ENCODE measurements at places on chromosomes 4 and X.
A peak's percentile ranks its signal among the peaks of the same experiment; 100 is the strongest.

- no peak for DNase-seq
These were observed 220.7 kb upstream of the CNKSR2 start for GRCh38 chrX:21153503-21153902.

GRCh38 chr4:105128208-105128607 lies 18.5 kb upstream of the TET2 start:
- no peak for DNase-seq

DNA sequence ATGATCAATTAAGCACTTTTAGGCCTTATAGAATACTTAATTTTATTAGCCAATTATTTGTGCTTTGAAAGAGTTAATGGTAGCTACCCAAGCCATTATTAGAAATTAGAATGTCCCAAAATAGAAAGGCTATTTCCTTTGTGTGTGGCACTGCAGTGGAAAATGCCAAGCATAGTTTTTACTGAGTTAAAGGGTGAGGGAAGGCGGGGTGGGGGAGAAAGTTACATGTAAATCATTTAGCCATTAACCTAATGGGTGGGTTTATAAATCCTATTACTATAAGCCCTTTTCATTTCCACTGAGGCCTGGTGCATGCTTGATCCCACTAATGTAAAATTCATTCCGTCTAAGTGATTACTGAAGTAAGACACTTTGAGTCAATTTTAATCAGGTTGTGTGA lies 105.8 kb downstream of the POLA1 start:
- DNase-seq: no peak

GRCh38 chr4:174037631-174038030 lies 245.8 kb downstream of the FBXO8 start:
- no peak for DNase-seq

GRCh38 chr4:89765966-89766365 lies 71.0 kb downstream of the SNCA start:
- DNase-seq: no peak

- DNase-seq: no peak
These were observed 10.9 kb downstream of the PITX2 start for GRCh38 chr4:110611968-110612447.

DNA sequence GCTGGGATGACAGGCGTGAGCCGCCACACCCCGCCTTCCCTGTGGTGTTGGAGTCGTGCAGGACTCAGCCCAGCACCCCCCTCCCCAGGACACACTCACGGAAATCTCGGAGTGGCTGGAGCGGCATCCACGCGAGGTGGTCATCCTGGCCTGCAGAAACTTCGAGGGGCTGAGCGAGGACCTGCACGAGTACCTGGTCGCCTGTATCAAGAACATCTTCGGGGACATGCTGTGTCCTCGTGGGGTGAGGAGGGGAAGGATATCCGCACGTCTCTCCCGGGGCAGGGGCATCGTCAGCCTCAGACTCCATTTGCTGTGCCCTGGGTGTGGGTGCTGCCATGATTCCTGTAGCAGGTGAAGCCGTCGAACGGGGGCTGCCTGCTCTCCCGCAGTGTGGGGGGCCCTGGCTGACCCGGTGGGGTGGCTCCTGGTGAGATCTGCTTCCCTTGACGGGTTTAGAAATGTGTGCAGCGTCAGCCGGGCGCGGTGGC lies 10.3 kb downstream of the PLCXD1 start:
- no peak for DNase-seq

GRCh38 chr4:105588252-105588651 lies 35.8 kb downstream of the ARHGEF38 start:
- no peak for DNase-seq

- no peak for DNase-seq
These were observed 172.2 kb upstream of the ARHGAP24 start for GRCh38 chr4:85302756-85303155.

GRCh38 chr4:182699795-182700194 lies 217.4 kb downstream of the DCTD start:
- no peak for DNase-seq

- no peak for DNase-seq
These were observed 1.6 kb upstream of the APBB2 start for GRCh38 chr4:41215969-41216293.

DNA sequence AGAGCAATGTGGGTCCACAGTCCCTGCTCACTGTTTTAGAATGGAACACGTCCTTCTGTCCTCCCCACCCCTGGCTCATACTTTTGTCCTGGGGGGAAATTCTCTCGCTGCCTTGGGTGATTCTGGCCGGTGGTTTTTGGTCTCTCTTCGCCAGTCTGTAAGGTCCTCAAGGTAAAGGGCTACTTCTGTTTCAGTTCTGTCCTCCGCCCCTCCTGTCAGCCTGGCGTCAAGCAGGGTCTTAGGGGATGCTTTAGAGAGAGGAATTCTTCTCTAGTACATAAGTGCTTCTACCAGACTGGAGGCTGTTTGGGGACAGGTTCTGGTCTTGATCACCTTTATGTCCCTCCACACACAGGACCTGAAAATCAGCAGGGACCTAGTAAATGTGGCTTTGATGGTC lies 617 bp upstream of the MRFAP1L1 start:
- DNase-seq: no peak

- no peak for DNase-seq
These were observed 47.9 kb downstream of the NAP1L5 start for GRCh38 chr4:88649716-88650115.

DNA sequence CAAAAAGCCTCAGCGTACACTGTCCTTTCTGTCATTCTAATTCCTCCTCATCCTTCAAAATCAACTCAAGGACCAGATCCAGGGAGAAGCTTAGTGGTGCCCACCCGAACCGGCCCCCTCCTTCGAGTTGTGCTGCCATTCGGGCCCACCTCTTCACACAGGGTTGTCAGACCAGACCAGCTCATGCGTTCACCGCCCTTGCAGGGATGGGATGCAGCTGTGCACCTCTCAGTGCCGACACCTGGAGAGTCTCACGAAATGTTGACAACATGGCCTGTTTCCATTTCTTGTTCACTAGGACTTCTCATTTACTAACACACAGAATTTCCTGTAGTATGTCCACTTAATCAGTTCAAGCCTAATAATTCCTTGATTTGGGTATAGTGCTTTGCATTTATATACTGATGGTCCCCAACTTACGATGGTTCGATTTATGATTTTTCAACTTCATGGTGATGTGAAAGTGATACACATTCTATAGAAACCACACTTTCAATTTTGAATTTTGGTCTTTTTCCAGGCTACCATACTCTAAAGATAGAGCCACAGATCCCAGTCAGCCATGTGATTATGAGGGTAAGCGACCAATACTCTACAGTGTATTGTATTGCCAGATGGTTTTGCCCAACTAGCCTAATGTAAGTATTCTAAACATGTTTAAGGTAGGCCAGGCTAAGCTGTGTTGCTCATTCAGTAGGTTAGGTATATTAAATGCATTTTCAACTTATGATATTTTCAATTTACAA lies 23.3 kb downstream of the PKD2 start:
- DNase-seq: no peak

DNA sequence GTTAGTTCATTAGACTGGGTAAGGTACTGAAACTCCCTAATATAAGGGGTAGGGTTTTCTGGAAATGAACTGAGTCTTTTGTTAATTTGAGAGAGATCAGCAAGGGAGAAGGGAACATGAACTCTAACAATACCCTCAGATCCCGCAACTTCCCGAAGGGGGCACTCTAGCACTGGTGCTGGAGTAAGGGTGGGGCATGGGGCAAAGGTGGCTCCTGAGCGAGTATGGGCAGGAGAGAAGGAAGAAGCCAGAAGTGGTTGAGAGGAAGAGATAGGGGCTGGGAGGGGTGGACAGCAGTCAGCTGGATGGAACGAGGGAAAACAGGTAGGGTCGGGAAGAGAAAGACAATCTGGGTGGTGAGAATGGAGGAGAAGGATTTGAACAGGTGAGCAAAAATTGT lies 183.2 kb upstream of the MAGEE2 start:
- no peak for DNase-seq

GRCh38 chrX:74104356-74105015 lies 199.5 kb upstream of the ZCCHC13 start:
- no peak for DNase-seq

DNA sequence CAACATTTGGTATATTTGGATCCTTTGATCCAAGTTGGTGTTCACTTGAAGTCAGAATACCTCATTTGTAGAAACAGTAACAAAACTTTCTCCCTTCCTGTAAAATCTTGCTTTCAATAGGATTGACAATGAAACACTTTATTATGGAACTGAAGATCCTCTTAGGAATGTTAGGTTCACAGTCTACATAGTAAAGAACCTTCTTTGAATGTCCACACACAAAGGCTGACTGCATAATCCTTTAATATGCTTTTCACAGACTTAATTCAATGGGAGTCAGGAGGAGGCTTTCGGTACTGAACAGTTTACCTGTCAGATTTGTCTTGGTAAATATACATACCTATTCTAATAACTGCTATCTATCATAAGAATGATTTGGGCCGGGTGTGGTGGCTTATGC lies 188.5 kb downstream of the SPRY1 start:
- no peak for DNase-seq

GRCh38 chr4:127505203-127505602 lies 127.6 kb upstream of the INTU start:
- DNase-seq: no peak

- no peak for DNase-seq
These were observed 4.6 kb downstream of the MAGIX start for GRCh38 chrX:49166914-49167739.

- DNase-seq: no peak
These were observed 121.8 kb upstream of the STOX2 start for GRCh38 chr4:183783306-183783705.

- no peak for DNase-seq
These were observed 39.8 kb downstream of the SPCS3 start for GRCh38 chr4:176359590-176359989.

GRCh38 chr4:57044279-57044678 lies 65.6 kb downstream of the POLR2B start:
- DNase-seq: no peak

DNA sequence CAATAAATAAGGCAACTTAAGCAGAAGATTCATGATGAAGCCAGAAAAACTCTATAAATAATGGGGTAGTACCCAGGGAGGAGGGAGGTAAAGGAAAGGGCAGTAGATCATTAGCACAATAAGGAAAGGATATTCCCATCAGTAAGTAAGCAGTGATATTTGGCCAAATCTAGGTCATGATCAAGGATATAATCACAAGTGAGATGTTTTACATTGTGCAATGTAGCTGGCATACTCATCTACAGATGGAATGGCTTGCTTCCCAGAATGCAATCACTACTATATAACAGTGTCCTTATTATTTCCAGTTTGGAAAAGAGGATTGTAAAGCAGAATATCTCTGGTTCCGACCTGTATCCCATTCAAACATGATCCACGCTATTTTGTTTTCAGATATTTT lies 483.4 kb downstream of the RPA4 start:
- DNase-seq: no peak

DNA sequence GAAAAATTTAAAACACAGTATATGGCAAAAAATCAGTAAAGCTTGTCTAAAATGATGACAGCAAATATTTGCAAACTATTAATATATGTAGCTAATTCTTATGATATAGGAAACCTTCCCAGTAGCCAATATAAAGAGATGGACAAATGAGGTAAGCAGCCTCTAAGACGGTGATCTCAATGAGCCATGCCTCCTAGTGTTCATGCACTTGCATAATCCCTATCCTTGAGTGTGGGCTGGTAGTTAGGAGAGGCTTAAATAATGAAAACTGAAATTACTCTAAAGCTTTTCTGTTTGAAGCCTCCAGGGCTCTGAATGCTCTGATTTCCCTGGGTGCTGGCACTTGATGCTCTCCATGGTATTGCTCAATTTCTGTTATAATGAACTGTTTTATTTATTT lies 24.6 kb upstream of the ARMCX4 start:
- DNase-seq: no peak

DNA sequence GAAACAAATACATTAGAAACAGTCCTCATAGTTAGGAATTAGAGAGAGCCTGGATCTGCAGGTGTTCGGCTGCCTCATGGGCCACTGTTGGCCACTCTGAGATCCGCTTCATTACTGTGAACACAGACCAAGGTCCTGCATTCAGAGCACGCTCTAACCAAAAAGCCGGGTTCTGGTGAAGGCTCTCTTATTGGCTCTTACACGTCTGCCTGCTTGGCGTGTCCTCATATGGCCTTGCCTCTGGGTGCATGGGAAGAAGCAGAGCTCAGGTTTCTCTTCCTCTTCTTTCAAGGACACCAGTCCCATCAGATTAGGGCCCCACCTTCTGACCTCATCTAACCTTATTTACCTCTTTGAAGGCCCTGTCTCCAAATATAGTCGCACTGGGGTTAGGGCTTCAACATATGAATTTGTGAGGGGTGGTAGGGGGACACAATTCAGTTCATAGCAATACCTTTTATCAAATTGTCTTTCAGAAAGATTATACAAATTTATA lies 37.1 kb upstream of the ELF2 start:
- peak; percentile 77 for DNase-seq

DNA sequence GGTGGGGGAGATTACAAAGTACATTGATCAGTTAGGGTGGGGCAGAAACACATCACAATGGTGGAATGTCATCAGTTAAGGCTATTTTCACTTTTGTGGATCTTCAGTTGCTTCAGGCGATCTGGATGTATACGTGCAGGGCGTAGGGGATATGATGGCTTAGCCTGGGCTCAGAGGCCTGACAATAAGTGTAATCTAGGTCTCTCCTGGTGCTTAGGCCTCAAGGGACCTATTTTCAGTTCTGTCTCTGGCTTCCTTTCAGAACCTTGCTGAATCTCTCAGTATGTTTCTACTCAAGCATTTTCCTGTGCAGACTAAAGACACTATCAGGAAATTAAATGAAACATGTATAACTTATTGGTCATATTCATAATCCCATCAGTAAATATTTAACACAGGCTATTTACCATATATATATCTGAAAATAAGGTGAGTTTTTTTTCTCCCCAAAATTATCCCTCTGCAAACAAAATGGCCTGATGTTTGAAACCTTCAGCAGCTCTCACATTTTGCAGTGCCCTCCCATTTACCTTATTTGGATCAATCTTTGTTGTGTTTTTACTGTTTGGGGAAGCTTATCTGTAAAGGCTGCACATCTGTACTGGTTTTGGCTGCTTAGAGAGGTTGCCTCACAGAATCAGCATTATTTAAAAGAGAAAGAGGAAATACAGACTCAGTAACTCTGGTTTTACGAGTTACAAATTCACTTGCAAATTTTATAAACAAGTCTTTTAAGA lies 2.3 kb upstream of the ZCCHC4 start:
- peak; percentile 70 for DNase-seq

DNA sequence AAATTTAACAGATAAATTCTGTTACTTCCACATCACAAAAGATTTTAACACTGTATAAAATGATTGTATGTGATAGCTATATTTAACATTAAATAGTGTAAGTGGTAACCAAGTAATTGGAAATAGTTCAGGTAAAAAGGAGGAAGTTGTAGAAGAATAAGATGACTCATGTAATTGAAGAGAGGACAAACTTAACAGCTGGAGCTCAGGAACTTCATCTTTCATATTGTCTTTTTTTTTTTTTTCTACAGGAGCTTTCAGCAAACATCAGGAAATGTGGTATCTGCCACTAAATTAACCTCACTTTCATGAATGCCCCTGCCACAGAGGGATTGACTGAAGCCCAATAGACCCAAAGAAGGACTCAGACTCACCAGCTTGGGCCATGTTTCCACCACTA lies 188.4 kb upstream of the VEGFC start:
- DNase-seq: no peak
